Breast epithelium (tissue), 4 donors: ENCODE measurements at places on chromosomes 11 and 22.

DNA sequence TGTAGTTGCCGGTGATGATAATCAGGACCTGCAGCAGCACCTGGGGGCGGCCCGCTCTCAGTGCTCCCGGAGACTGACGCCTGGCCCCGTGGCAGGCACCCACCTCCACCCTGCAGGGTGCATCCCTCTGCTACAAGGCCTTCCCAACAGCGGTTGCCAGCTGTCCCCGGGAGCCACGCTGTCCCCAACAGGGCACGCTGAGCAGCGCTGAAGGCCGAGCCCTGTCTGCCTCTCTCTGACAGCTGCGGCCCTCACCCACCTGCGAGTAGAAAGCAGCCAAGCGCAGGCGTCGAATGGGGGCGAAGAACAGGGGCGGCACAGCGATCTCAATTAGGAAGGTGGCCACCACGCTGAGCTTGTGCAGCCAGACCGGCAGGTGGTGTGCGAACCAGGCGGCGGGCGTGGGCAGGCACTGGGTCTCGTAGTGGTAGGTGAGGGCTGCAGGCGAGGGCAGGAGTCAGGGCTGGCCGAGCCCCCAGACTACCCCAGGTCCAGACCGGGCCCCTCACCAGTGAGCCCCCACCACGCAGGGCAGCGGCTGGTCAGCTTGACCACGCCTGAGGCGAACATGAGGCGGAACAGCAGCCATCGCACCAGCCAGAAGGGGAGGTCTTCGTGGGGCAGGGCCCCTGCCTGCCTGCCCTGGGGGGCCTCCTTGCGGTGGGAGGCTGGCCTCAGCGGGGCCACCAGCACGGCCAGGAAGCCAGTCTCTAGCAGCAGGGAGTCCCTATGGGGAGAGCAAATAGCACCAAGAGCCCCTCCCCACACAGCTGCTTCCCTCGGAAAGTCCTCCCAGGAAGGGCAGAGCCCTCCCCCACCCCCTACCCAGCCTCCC, 1.5 kb downstream of the LMF2 start:
- DNase-seq: no peak

- DNase-seq: no peak
These were observed 223.5 kb upstream of the BLID start for GRCh38 chr11:122339436-122340060.

- DNase-seq: no peak
These were observed 47.2 kb downstream of the CCDC83 start for GRCh38 chr11:85902353-85902752.

- DNase-seq: no peak
These were observed 48.2 kb downstream of the ST3GAL4 start for GRCh38 chr11:126403658-126404057.

DNA sequence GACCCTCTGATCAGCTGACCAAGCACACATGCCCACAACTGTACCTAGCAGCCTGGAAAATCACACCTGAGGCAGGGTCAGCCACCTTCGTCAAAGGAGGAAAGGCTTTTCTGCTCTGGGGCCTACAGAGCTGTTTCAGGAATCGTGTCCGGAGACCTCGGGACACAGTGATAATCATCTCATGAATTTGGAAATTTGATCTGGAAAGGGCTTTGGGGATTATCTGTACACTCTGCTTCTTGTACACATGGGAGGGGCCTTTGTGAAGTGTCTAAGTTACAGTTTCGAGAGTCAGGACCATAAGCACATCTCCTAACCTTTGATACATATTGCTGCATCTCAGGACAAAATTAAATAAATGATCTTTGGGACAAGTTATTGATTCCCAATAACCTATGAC, 1421.2 kb upstream of the TENM4 start:
- DNase-seq: no peak

- no peak for DNase-seq
These were observed 937.0 kb downstream of the NTM start for GRCh38 chr11:132307309-132308020.

GRCh38 chr11:123152951-123153350, 42.1 kb downstream of the CLMP start:
- DNase-seq: no peak

DNA sequence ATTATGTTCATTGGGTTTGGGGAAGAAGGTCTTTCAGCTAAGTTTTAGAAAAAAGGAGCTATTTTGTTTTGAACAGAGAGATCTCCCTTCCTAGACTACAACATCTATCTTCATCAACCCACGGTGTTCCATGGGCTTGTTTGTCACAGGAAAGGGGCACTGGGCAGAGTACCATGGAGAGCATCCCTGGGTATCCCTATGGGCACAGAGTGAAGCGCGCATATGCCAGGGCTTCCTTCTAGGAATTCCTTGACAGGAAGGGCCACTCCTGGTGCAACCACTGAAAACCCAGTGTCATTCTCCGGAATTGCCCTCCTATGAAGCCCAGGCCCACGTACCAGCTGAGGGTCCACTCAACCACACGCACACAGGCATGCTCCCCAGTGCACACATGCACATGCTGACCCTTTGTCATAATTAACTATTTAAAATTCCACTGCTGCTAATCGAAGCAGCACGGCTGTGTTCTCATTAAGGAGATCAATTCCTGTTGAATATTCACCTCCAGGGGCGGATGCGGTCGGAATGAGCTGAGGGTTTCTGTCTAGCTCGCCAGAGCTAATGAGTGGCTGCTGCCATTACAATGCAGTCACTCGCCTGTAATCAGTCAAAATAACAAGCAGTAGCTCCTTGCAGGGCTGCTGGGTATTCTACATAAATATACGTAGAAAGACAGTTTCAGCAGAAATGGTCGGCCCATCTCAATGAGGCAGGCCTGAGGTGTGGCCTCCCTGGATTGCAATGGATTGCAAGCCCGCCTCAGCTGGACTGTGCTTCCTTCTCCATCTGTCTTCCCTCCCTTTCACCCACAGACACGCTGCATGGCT, 512.5 kb downstream of the OPCML start:
- no peak for DNase-seq

DNA sequence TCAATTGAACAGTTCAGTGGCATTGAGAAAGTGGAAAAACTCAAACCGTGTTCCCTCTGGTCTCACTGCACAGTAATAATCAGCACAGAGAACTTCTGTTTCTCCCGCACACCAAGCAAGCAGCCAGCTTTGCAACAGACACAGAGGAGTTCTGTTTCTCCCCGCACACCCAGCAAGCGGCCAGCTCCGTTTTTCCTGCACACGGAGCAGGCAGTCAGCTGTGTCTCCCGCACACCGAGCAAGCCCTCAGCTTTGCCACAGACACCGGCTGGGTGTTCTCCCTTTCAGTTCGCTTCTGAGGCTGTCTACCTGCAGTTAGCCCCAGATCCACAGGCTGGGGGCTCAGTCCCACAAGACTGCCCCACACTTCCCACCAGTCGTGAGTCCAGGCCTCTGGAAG, 9.9 kb upstream of the TALDO1 start:
- DNase-seq: no peak

DNA sequence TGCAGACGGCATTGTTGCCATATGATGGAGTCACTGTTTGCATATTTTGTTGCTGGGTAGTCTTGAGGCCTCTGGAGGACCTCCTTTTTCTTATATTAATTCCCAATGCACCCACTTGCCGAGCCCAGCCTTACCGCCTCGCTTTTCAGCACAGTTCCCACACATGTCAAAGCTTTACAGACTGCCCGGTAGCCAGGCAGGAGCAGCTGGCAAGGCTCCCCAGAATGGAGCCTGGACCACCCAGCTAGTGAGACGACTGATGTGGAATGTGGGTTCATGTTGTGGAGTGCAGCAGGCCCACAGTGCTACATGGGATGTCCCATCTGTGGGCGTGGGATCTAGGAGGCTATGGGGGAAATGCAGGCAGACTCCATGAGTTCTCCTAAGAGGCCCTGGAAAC, 99.4 kb upstream of the MTMR2 start:
- DNase-seq: no peak

- DNase-seq: no peak
These were observed 49.8 kb upstream of the CYP2D6 start for GRCh38 chr22:42180349-42180842.

DNA sequence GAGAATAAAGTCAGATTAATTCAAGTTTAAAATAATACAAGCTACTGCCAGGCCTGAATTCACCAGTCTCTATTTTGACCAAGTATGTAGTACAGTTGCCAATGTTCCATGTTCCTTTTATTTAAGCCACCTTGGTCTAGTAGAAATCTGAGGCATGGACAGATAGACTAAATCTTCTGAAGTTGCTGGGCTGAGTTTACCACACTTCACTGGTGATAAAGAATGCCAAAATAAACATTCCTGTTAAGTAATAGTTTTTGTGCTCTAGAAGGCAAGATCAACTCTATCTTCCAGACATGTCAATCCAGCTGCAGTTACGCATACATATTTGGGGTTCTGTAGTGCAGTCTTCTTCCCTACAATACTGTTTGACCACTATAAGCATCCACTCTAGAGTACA, 83.9 kb upstream of the C11orf87 start:
- DNase-seq: no peak

- DNase-seq: no peak
These were observed 28.4 kb downstream of the SHANK2 start for GRCh38 chr11:71223671-71224660.

GRCh38 chr22:37221424-37222333, 9.4 kb upstream of the SSTR3 start:
- DNase-seq: no peak

GRCh38 chr11:11966354-11966741, 42.1 kb downstream of the DKK3 start:
- no peak for DNase-seq

DNA sequence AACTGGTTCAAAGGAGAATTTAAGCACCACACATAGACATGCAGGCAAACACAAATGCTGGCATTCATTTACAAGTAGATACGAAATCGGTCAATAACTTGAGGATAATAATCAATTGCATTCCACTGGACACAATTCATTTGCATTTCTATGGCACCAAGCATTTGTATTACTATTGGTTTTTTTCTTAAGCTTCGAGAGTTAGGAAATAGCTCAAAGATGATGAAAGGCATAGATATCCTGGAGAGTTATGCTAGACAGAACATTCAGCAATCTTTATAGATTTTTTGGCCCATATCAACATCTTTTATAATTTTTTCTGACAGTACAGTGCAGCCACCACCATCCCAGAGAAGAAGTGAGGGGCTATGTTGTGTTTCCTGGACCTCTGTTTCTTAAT, 544.4 kb downstream of the MIAT start:
- DNase-seq: no peak

DNA sequence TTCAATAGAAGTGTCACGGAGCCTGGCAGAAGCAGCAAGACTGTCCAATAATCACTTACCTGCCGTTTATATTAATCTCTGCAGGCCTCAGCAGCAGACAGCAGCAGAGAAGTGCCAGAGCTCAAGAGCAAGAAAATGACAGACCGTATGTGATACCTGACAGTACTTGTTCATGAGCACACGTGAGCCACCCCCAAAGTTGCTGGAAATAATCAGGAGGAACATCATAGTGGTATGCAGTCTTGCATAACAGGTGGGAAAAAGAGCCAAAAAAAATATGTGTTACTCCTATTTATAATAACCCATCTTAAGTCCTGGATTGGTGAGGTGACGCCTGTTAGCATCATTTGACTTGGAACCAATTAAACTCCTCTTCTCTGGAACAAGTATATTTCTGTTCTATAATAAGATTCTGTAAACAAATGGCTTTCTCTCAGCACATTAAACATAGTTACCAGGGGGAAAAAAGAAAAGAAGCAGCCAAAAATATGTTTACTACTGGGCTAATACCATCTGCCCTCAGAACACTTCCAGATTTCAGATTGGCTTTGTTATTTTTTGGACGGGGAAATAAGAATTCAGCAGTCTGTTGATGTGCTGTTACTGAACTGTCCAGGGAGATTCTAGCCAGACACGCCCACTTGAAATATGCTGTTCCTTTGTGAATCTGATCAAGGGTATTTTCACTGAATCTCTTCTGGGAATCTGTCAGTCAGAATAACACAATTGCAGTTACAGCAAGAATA, 7.9 kb upstream of the SLN start:
- no peak for DNase-seq

GRCh38 chr11:34601085-34601444, 19.8 kb upstream of the EHF start:
- no peak for DNase-seq

- peak; percentile 30 for DNase-seq
These were observed 15.2 kb downstream of the RIBC2 start for GRCh38 chr22:45428391-45429385.

DNA sequence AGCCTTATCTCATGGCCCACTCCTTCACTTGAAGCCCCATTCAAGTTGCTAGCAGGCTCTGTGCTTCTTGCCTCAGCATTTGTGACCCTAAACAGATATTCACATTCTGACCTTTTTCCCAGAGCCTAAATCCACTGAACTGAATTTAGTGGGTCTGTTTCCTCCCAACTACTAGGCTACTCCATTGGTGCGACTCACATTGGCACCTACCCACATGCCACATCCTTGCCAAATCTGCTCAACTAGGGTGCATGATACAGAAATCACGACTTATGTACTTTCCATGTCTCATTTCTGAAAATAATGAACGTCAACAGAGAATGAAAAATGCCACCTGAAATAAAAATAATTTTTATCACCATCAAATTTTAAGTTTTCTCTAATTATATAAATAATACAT, 8.4 kb upstream of the MMP12 start:
- no peak for DNase-seq

DNA sequence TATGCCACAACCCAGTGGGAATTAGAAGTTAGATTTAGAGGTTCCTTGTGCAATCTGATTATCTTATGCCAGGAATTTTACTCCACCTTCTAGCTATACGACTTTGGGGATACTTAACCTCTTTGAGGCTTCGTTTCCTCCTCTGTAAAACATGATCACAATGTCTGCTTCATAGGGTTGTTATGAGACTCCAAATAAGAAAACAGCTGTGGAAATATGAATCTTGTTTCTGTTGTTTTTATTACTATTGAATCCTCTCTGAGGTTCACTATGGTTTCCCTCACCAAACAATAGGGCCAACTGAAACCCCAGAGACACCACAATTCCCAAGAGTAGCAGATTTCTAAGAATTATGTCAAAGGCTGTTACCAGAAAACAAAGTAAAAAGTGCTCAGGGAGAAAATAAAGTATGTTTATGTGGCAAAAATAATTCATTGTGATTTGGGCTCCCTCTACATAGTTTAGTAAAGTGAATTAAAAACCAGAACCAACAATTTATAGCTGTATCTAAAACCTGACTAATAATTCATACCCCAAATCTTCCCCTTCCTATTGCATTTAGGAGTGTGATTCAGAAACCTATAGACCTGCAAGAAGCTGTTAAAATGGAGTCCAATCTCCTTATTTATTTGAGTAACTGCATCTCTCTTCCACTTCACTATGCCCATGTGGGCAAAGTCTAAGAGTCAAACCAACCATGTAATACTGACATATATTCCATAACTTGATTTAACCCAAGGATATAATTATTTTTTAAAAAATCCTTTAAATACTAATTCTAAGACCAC, 38.4 kb downstream of the AMBRA1 start:
- DNase-seq: no peak

- no peak for DNase-seq
These were observed 418.8 kb upstream of the LUZP2 start for GRCh38 chr11:24078018-24078417.

GRCh38 chr11:112751329-112751728, 209.9 kb upstream of the NCAM1 start:
- DNase-seq: no peak

DNA sequence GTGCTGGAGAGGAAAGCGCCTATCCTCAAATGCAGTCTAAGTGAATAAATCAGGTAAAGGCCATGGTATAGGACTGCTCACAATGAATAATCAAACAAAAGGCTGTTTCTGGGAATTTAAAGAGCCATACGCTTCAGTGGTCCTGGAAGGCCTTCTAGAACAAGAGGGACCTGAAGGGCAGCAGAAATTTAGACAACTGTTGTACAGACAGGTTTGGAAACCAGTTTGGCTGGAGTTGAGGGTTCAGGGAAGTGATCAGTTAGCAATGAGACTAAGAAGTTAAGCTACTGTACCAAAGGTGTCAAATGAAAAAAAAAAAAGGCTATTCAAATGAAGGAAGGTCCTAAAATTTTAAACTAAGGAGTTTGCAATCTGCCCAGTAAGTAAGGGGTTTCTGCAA, 56.6 kb upstream of the SCUBE2 start:
- DNase-seq: no peak
